Right forelimb (tissue), 1 donor: ENCODE measurements at places on chromosomes 6 and 20.

GRCh38 chr6:164164876-164165275 is 750.4 kb downstream of the QKI start:
- no peak for DNase-seq

DNA sequence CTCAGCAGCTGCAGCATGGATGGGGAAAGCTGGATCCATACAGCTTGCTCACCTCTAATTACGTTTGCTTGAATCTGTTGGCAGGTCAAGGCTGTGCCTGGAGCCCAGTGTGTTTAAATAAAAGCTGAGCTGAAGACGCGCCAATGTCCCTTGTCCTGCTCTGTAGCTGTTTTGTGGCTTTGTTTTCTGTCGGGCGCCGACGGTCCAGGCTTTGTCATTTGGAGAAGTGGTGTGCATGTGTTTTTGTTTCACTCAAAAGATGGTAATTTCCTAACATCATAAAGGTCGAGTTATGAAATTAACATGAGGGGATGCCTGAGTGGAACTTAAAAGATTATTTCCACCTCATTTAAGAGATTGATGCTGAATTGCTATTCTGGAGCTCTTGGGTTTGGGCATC is 107.6 kb downstream of the SLC24A3 start:
- DNase-seq, result no peak

- no peak for DNase-seq
Observed at GRCh38 chr6:130405549-130405948, 39.7 kb downstream of the TMEM200A start.

DNA sequence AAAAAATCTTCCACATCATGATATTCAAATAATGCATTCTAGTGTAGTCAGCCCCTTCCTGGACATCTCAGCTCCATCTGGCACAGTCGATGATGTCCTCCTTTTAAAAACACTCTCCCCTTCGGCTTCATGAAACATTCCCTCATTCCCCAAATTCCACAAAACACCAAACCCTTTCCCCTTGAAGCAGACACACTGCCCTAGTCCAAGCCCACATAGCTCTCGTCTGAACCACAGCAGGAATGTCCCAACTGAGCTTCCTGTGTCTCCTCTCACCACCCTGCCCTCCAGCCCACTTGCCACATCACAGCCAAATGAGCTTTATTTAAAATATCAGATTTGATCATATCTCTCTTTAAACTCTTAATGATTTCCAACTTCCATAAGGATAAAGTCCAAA is 106.4 kb upstream of the CARMIL1 start:
- DNase-seq, result no peak

- DNase-seq, result no peak
Observed at GRCh38 chr6:16973545-16974386, 128.1 kb upstream of the STMND1 start.

DNA sequence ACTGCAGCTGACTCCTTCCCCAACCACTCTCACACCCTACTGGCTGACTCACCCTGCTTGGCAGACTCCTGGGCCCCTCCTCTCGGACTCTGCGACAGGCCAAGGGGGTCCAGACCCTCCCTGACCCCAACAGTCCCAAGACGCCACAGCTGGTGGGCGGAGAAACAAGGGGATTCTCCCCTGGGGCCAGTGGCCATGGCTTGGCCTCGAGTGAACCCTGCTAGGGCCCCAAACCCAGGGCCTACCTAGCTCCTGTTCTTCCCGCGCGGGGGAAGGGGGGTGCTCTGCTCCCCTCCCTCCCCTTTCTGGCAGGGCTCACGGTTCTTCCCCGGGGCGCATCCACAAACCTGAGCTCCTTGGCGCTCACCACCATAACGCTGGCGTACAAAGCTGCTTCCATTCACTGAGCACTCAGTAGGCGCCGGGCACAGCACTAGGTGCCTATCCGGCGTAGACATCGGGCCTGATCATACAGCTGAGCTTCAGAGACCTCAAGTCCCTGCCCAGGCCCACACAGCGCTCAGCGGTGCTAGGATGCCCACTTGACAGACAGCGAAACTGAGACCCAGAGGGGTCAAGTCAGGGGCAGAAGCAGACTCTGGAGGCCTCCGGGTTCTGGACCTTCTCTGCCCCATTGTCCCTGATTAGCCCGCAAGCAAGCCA is 597 bp downstream of the ADA start:
- peak; percentile 35 for DNase-seq

- no peak for DNase-seq
Observed at GRCh38 chr6:30544666-30545272, 11.5 kb downstream of the GNL1 start.

DNA sequence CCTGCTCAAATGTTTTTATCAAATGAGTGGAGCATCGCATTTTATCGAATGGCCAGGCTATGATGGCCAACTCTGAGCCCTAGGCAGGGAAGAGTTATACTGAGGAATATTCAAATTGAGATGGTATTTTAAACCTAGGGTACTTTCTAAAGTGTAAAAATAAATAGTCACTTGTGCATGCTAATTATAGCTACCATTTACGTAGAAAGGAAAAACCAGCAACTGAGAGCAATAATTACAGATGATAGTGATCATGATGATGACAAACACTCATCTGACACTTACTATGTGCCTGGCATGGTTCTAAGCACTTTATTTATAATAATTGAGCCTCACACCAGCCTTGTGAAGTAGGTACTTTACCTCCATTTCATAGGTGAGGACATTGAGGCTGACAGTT is 455.7 kb downstream of the CD83 start:
- DNase-seq, result no peak

DNA sequence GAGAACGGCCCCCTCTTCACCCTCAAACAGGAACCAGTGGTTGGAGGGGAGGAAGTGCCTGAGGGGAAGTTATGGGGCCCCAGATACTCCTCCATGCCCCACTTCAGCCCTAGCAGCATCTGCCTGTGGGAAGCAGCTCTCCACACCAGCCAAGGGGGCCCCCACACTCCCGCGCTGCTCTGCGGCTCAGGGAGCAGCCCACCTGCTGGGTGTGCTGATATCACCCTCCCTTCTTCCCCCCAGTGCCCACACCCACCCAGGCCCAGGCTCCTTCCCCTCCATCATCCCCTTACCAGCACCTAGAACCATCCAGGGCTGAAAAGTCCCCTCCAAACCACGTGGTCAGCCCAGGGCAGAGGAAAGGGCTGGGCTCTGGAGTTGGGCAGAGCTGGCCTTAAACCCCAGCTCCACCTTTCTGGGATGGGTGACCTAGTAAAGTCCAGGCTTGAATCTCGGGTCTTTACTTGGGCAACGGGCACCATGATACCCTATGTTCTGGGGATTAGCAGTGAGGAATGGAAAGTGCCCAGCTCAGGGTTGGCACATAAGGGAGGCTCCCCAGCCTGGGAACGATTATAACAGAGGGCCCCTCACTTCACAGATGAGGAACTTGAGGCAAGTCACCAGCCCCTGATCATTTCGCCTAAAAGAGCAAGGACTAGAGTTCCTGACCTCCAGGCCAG is 663 bp downstream of the LST1 start:
- DNase-seq, result no peak

DNA sequence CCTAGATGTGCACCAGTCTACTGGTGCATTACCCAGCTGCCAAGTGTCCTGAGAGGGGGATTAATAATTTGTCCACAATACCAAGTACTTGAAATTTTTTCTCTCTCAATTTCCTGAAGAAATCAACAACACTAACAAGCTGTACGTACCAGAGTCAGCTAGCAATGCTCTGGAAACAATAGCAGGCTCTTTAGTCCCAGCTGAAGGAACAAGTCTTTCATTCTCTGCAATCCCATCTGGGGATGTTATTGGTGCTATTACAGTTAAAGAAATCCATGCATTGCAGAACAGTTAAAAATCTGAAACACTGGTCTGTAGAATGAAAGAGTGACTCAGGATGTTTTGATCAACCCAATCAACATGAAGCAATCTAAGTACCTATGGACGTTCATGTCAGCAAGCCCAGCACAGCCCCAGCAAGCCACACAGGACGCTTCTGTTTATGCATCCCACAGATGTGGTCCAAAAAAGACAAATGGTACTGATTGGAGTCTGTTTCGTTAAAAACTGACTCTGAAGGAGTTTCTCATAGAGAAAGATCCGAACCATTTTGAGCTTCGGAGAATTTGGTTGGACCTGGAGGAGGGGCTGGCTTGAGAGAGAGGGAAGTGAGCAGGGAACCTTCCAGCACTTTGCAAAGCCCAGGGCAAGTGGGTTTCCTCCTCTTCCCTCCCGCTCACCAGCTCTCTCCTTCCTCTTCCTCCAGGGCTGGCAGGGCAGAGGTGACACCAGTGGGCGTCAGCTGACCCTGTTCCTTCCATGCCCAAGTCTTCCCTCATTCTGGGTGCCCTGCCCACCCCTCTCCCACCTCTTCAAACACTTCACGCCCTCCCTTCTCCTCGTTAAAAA is 11.9 kb downstream of the PRR18 start:
- DNase-seq, result no peak

- DNase-seq, result no peak
Observed at GRCh38 chr6:91057689-91058088, 470.8 kb upstream of the MAP3K7 start.
